ENCODE measurements at places on chromosomes 16 and 17.
A peak's percentile ranks its signal among the peaks of the same experiment; 100 is the strongest.

- DNase-seq: no peak
Observed at GRCh38 chr16:66152823-66153393, 213.6 kb upstream of the CDH5 start.

- DNase-seq: no peak
Observed at GRCh38 chr16:81610144-81610842, 165.7 kb downstream of the CMIP start.

DNA sequence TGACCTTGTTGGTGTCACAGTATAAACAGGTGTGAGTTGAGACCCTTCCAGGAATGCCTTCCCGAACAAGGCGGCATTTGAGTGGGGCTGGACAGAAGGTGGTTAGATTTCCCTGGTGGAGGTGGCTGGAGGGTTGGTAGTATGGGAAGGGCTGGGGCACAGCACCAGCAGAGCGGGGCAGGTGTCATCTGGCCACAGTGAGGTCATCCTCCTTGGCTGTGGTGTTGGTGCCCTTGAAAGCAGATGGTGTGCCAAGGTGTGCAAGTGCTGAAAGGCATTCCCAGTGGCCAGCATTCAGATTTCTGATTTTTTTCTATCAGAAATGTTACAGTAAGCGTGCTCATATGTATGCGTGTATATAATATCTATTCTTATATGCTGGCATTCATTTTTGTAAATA lies 126.6 kb downstream of the LAT start:
- no peak for DNase-seq

- no peak for DNase-seq
Observed at GRCh38 chr16:73304008-73304774, 256.3 kb upstream of the ZFHX3 start.

GRCh38 chr17:60748204-60748603 lies 70.6 kb downstream of the BCAS3 start:
- no peak for DNase-seq

- DNase-seq: peak; percentile 82
Observed at GRCh38 chr17:82418001-82418986, at the start of the genes HEXD and OGFOD3. HEXD (plus strand) TSS chr17:82418347; CDS start chr17:82419800, 1,453 bp downstream. OGFOD3 (minus strand) TSS chr17:82418586; CDS start chr17:82418485, 101 bp downstream.

DNA sequence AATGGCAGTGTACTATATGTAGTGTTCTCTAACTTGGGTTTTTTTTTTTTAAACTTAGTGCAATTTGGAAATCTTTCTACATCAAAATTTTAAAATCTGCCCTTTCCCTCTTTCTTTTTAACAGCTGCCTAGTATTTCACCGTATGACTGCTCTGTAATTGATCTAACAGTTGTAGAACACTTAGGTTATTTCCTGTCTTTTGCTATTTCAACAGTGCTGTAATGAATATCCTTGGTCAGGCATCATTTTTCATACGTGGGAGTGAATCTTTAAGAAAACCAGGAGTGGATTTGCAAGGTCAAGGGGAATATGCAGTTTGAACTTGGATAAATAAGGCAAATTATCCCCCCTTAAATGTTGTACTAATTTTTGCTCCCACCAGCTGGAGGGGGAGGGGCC lies 3.8 kb downstream of the NLRC5 start:
- DNase-seq: no peak

DNA sequence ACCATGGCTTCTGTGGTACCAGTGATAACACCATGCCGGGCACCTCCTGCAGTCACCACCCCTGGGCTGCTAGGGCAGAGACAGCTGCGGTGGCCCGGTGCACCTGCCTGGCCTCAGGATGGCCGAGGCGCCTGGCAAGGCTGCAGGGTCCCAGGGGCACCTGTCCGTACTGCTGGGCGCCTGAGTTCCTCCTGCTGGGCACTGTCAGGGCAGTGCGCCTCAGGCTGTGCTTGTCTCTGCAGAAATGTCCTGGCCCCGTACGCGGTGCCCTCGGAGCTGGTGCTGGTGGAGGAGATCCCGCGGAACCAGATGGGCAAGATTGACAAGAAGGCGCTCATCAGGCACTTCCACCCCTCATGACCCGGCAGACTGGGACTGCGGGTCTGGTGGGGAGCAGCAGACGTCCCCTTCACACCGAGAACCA lies 17.7 kb upstream of the CDH15 start:
- no peak for DNase-seq

- DNase-seq: no peak
Observed at GRCh38 chr17:72266112-72266775, 145.4 kb downstream of the SOX9 start.

DNA sequence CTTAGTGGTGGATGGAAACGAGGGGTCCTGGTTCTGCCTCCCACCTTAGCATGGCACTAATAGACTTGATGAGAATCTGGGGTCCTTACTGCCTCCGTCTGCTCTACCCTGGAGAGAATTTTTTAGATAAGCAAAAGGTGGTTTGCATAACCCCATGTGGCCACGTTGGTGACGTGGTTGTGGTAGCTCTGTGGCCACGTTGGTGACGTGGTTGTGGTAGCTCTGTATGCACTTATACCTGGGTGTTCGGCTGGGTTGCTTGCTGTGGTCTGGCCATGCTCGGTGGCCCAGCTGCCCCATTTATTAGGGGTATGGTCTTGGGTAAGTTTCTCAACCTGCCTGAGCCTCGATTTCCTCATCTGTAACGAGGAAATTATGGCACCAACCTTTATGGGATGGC lies 13.0 kb downstream of the SPIRE2 start:
- no peak for DNase-seq

DNA sequence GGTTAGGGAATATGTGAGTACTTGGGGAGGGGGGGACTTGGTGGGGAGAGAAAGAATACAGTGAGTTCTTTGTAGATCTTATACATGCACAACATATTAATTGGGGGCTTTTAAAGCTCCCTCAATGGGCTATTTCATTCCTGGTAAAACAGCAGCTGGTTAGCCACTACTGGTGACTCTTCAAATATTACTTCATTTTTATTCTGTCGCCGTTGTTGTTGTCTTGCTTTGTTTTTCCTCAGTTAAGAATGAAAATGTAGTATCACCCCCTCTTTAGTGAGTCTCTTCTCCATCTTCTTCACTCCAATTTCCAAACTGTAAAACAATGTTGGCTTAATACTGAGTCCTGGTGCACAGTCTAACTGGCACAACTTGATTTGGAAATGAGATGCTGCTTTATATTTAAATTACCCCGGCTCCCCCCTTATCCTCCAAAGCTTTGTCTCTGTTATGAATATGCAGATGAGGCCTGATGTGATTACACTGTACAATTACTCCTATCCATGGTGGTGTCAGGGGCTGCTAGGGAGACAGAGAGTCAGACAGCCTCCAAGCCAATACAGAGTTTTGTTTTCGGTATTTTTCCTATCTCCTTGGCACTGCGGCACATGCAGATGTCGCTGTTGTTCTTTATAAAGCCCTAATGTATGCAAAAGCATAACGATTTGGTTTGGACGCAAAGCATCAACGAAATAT lies 256.9 kb upstream of the PMFBP1 start:
- no peak for DNase-seq

- DNase-seq: no peak
Observed at GRCh38 chr17:40517981-40518380, 16.6 kb upstream of the TNS4 start.
